Thoracic aorta (tissue), 2 donors: ENCODE measurements at places on chromosomes 12 and 14.

GRCh38 chr14:51981218-51981854 lies 8.0 kb upstream of the RTRAF start:
- DNase-seq, result no peak

- no peak for DNase-seq
These were observed 20.3 kb upstream of the AMN1 start for GRCh38 chr12:31749024-31749704.

GRCh38 chr12:45268672-45269411 lies 52.9 kb downstream of the ANO6 start:
- peak; percentile 92 for DNase-seq

GRCh38 chr14:67516676-67517075 lies 16.4 kb upstream of the PLEKHH1 start:
- DNase-seq, result no peak

DNA sequence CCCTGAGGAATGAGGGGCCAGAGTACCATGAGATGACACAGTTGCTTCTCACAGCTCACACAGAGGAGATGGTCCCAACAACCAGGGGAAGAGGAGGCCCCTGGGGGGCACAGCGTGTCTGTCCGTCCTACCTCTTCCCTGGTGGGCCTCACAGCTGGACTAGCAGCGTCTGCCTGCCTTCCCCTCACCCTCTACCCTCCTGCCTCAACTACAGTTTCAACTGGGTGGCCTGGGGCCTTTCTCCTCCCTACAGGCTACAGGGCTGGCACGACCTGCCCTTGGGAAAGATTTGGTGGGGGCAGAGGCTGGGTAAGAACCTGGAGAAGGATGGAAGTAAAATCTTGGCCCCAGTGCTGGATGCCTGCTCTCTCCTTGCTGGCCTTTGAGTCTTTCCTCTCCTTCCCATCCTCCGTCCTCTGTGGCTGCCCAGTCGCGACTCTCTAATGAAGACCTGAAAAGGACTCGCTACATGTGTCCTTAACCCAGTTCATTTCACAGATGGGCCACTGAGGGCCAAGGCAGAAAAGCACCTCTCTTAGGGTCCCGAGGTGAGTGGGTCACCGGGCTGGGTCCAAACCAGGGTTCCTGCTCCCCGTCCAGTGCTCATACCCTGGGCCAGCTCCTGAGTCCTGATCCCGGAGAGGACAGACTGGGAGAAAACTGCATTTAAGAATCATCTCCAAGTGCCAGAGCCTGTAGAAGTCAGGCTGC lies 232.5 kb downstream of the BCL11B start:
- no peak for DNase-seq

DNA sequence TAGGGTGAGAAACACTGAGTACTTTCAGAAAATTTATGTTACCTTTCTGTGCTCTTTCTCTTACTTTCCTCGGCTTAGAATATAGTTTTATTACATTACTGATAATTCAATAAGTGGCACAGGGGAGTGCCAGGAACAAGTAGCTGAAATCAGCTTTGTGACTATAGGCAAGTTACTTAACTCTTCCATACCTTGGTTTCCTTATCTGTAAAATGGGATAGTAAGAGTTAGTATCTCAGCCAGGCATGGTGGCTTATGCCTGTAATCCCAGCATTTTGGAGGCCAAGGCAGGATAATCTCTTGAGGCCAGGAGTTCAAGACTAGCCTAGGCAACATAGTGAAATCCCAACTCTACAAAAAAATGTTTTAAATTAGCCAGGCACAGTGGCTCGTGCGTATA lies 15.4 kb downstream of the BBOF1 start:
- DNase-seq, result no peak

- no peak for DNase-seq
These were observed 29.3 kb upstream of the ZFP36L1 start for GRCh38 chr14:68822132-68822651.

DNA sequence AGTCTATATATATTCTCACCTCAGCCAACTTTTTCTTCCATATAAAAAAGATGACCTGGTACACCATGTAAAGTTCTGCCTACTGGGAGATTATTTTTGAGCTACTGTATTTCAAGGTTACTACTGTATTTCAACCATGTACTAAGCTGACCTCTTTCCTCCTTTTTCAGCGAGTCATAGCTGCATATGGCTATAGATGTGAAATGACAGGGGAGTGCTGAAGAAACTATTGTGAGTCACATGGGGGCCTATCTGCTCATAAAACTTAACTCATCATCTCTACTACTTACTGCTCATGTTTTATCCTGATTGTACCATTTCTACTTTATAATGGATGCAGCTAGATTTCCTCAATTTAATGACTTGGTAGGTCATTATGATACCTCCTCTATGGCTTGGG lies 571.4 kb upstream of the ATP2B1 start:
- no peak for DNase-seq

DNA sequence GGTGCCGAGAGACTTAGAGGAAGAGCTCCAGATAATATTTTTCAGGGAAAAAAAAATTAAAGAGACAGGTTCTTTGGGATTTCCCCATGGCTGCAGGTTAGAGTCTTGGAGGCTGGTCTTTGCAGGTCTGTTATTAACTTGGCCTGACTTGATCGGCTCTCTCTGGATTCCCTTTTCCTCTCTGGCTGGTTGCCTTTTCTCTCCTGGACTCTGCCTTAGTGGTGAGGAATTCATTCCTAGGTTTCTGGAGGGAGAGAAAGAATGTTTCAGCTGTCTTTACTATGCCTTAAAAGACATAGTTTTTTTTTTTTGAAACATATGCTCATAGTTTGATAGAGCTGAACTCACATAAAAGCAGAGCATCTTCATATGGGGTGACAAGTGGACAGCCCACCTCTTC lies 336.3 kb downstream of the BMP4 start:
- no peak for DNase-seq

DNA sequence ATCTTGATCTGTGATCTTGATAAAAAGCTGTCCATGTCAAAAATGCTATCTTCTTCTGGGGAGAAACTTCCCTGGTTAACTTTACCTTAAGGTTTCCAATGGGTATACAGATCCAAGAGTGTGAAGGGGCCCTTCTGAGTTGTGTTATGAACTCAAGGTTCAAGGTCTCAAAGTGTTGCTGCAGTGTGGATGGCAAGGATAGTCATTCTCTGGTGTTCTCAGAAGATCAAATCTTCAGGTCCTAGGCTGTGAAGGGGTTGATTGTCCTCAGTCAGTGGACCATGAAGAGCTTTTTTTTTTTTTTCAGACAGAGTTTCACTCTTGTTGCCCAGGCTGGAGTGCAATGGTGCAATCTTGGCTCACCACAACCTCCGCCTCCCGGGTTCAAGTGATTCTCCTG lies 114.4 kb downstream of the SPTSSA start:
- DNase-seq, result no peak

DNA sequence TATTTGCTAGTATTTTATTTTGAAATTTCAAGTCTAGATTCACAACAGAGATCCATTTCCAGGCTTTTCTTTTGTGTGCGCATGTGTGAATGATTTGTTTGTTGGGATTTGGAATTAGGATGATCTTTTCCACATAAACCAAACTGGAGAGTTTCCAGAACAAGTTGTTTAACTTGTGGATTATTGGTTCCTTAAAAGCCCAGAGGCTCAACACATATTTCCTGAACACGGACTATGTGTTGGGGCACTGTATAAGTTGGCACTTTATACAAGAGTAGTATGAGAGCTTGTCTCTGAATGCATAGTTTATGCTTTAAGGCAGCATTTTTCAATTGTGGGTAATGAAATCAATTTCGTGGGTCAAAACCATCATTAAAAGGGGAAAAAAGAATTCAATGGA lies 67.3 kb upstream of the FUT8 start:
- DNase-seq, result no peak

- no peak for DNase-seq
These were observed 966 bp upstream of the PCBP2 start for GRCh38 chr12:53450936-53451335.

- no peak for DNase-seq
These were observed 45.2 kb upstream of the FKBP4 start for GRCh38 chr12:2749580-2749979.

DNA sequence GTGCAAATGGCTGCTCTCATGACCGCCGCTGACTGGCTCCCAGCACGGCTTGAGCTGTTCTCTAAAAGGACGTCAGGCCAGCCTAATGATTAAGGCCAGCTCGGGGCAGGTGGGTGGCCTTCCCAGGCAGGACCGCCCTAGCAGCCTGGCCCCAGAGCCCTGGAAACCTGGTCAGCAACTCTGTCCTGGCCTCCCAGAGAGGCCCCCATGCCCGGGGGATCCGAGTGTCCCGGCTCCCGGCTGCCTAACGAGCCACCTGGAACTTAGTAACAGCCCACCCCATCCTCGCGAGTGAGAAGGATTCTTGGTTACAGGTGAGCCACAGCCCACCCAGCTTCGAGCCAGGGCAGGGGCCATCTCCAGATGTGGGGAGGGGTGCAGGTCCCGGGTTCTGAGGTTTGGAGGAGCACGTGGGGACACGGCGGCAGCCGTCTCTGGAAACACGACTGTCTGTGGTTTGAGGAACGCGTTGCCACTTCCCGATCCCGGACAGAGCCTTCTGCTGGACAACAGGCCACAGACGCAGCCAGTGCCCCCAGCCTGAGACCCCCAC lies 73.8 kb upstream of the FBRSL1 start:
- DNase-seq, result no peak

- DNase-seq, result no peak
These were observed 3.7 kb downstream of the CLEC4A start for GRCh38 chr12:8127138-8127537.

DNA sequence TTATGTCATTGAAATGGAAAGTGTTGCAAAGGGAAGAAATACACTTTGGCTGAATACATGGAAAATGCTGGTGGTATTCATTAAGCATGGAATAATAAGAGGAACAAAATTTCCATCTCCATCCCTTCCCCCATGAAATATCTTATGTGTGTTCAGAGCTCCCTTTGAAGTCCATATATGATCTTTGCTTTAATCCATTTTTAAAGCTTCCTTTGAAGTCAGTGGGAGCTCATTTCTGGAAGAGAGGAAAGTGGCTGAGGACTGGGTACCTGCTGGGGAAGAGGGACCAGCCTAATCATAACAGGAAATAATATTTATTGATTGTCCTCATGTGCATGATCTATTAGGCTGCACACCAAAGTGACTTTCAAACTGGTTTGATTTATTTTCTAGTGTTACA lies 49.2 kb downstream of the AKAP6 start:
- DNase-seq, result no peak

DNA sequence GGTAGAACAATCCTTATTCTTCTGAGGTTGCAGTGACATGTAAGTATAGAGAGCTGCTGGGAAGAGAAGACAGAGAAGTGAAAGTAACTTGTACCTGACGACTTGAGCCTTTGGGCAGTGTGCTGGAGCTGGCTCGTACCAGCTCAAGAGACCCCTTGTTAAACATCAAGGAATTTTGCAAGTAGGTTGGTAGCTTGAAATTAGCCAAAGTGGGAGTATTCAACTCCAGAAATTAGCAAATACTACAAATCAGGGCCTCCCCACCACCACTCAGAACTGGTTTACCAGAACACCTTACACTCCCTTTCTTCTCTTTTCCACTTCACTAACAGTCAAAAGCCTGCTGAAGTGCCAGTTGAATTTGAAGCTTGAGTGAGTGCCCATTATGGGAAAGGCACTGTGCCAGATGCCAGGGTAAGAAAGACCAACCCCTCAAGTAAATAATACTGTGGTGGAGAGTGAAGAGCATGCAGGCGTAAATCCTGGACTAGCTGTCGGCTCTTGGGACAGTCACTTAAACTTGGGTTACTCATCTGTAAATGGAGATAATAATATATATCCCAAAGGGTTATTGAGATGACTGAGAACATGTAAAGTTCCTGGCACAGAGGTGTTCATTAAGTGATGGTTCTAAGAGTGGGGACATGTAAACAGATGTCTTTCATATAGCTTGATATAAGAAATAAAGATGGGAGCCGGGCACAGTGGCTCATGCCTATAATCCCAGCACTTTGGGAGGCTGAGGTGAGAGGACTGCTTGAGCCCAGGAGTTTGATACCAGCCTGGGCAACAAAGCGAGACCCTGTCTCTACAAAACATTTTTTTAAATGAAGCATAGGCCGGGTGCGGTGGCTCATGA lies 27.0 kb upstream of the EID3 start:
- DNase-seq, result no peak

GRCh38 chr14:91884664-91885063 lies 17.3 kb upstream of the TC2N start:
- DNase-seq, result no peak

DNA sequence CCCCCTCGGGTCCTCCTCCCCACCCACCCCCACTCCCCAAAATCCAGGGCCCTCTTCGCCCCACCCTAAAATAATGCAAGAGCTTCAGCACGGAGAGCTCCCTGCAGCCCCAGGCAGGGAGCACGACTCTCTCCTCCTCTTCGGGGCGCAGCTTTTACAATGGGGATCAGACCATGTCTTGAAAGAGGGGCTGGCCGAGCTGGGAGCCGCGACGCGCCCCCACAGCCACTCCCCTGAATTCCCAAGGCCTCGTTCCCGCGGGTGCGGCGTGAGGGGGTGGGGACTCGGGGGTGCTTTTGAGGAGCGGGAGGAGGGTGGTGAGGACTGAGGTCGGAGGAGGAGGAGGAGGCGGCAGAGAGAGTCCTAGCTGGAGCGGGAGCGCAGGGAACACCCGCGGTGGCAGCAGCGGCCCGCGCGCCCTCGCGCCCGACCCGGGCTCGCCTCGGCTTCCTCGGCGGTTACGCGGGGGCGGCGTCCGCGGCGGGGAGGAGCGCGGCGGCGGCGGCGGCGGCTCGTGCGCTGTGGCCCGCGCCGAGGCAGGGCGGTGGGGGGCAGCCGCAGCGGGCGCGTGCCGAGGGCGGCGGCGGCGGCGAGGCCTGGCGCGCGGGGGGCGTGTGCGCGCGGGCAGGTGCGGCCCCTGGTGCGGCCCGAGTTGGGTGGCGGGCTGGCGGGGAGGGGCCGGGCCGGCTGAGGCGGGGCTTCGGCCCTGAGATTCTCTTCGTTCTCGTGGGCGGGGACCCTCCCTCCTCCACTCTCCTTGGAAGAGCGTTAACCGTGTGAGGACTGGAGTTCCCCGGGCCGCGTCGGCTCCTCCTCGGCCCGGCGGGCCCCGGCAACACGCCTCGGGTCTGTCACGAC lies at the start of gene ANKS1B:
Gene ANKS1B, minus strand, starts transcription at position 666 of the 858 bp plus-strand sequence. CDS start 699 bp downstream, outside the sequence.
- DNase-seq, result peak; percentile 8

GRCh38 chr12:11565752-11566151 lies 83.7 kb upstream of the ETV6 start:
- DNase-seq, result no peak

- DNase-seq, result no peak
These were observed 11.2 kb upstream of the CDC42BPB start for GRCh38 chr14:103068351-103069073.

DNA sequence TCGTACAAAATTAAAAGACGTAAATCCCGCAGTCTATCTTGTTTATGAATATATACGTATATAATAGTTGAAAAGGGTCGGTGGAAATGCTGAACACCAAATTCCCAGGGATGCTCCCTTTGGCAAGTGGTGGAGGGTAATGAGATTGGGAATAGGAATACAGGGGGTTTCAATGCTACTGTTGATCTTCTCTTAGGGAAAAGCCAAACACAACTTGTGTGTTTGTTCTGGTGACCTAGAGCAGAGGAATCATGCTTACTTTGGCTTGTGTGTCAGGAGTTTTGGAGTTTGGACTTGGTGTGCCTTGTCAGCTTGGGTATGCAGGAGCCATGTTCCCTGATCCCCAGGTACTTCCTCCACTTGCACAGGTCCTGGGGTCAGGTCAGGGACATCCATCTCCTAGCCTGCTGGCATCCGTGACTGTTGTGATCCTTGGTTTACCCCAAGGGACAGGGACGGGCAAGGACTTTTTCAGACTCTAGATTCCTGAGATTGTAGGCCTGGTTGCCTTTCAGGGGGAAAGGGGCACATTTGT lies 4.1 kb downstream of the SLC10A1 start:
- no peak for DNase-seq
